ENCODE measurements at places on chromosomes 2 and 18.
A peak's percentile ranks its signal among the peaks of the same experiment; 100 is the strongest.

DNA sequence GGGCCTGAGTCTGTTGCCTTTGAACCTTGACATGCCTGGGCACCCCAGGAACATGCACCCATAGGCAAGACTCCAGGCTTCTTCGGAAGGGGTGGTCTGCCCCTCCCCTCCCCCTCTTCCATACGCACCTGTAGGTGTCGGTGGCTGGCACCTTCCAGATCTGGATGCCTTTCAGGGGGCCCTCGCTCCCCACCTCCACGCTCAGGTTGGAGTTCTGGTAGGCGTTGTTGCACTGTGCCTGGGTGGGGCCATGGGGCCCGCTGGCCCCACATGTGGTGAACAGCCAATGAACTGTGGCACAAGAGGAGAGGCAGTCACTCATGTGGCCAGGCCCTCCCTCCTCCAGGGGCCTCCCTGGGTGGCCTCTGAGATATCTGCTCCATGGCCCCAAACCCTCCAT, 135.8 kb downstream of the CLIP4 start:
- no peak for DNase-seq

GRCh38 chr2:128280158-128280871, 38.4 kb downstream of the HS6ST1 start:
- DNase-seq: no peak

- peak; percentile 65 for DNase-seq
Observed at GRCh38 chr2:239751679-239752355, 273.3 kb downstream of the NDUFA10 start.

GRCh38 chr2:222703886-222704285, 32.4 kb downstream of the MOGAT1 start:
- DNase-seq: no peak

DNA sequence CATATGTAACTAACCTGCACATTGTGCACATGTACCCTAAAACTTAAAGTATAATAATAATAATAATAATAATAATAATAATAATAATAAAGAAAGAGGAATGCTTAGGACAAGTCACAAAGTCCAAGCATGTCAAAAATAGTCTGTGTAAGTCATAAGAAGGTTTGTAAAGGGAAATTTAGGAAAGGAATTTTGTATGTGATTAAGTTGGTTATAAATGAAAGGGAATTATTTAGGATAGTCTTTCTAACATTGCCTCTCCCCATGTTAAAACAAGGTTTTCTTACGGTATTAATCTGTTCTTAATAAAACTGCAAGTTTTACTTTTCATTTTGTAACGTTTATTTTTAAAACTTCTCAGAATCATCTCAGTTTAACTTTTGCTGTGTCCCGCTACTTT, 62.8 kb downstream of the SESTD1 start:
- DNase-seq: no peak
